Cardiac septum (tissue), 1 donor: ENCODE measurements at places on chromosomes 12 and 14. TPM values are rescaled to one million over a fixed set of nuclear protein-coding genes. Genes with fewer than 3 reads are reported as not detected.

DNA sequence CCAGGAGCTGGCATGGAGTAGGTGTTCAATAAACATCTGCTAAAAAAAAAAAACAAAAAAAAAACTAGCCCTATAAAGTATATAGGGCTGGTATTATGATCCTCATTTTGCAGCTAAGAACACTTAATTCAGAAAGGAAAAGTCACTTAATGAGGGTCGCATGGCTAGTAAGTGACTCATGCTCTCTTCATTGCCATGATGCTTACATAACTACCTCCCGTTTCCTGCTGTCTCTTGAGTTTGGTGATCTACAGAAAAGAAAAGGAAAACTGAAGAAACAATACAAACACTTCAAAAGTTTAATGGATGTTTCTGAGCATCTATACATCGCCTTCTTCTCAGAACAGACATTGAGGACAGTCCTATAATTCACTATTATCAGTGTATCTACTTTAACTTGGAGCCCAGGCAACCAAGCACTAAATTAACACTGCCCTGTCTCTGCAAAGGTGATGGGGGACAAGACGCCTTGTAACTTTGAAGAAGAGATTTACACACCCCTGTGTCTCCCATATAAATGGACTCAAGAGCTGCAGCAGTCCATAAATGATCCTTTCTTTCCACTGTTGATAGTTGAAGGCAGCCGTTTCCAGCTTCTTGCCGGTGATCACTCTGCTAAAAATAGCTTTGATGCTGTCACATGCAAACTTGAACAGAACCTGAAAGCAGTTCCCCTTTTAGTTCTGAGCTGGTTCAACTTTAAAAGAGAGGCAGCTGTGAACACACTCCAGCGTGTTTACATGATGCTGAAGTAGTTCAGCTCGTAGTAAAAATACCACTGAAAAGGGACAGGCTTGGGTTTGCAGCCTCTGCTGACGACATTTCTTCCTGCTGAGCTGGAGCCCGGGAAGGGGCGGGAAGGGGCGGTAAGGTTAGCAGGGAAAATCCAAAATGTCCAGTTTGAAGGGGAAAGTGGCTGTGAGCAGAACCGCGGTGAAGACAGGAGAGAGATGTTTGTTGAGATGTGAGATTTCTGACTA, 113.3 kb downstream of the FOXN3 start:
- DNase-seq = peak; percentile 85

DNA sequence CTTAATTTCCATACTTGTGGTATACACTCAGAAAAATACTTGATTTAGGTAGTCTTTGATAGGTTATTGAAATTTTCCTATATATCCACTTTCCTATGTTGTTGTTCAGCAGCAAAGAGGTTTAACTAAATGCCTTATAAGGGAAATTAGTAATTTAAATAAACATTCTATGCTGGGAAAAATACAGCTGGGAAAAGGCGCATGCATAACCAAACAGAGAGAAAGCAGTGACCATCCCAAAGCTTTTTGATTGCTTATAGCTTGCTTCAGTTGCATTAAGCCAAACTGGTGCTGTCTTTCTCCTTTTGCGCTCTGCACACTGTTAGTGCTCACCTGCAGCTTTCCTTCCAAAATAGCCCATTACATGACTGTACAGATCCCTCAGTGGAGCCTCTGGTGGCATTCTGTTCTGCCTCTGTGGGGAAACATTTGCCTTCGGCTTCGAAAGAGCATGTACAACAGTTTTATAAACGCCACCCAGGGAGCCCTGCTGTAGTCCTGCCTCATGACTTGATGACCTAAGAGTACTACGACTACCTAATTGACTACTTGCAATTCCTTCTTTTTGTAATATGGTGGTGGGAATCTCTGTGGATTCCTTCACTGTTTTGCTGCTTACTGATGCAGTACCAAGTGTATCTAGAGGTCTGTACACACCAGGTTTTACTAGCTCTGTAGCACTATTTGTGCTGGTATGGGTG, 120.8 kb downstream of the RALGAPA1 start:
- no peak for DNase-seq

DNA sequence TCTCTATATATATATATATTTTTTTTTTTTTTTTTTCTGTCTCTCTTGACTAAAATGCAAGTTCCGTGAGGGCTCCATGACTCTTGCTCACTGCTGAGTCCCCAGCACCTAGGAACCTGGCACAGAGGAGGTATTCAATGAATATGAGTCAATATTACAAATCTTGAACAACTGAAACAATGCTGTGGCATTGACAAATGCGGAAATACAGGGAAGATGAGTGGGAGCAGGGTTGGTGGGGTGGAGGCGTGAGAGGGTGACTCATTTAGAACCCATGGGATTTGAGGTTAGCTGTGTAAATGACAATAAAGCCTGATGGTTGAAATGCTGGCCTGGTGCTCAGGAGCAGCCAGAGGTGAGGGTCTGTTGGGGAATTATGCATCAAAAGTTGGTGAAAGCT, 121.7 kb upstream of the FUT8 start:
- DNase-seq = no peak

DNA sequence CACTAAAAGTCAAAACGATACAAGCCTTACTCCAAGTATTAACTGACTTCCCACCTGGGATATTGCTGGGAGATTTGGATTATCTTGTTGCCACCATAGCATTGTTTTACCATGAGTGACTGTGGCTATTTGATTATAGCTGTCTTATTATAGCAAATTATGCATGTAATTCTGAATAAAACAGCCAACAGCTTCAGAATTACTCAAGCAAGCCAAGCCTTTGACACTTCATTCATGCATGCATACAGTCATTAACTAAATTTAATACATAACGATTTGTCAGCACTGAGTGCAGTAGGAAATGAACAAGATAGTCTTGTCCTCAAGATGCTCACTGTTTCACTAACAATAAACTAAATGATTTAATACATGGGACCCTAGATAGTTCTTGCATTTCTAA, 133.0 kb upstream of the FRMD6 start:
- DNase-seq = no peak

- no peak for DNase-seq
These were observed 36.0 kb downstream of the GCH1 start for GRCh38 chr14:54866588-54866987.

GRCh38 chr12:127150028-127150427, 1116.9 kb upstream of the TMEM132C start:
- DNase-seq = no peak

DNA sequence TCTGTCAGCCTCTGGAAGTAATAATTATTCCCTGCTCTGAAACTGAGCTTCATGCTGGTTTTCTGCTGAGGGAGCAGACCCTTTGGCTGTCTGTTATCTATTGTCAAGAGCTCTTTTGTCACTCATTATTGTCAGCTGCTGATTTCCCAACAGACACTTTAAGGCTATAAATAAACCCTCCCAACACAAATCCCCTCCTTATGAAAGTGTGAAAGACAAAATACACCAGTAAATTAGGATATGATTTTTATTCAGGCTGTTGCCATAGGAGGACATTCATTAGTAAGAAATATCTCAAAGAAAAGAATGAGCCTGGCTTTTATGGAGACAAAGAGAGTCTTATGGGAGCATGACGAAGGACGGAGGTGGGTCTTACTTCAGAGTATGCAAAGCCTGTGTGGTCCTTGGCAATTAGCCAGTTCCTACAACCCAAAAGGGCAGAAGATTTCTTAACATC, 180.8 kb downstream of the CRADD start:
- no peak for DNase-seq

- no peak for DNase-seq
These were observed 1662.6 kb upstream of the SEL1L start for GRCh38 chr14:83196236-83196635.

The OVCH1 gene
- total RNA-seq = not detected

The RAPGEF3 gene
- 26.3 TPM for total RNA-seq

The NUP107 gene
- total RNA-seq = 23.1 TPM

The MSRB3 gene
- total RNA-seq = 166 TPM

The MYO1A gene
- 0.11 TPM for total RNA-seq

The NUDT14 gene
- total RNA-seq = 27.1 TPM
